WTC11 (cell line): ENCODE measurements at places on chromosomes 7 and 10.

GRCh38 chr7:135512135-135512887, 2.4 kb upstream of the CNOT4 start:
- H3K27ac ChIP-seq = no peak overlapping the region
- DNase-seq = no peak
- H3K36me3 ChIP-seq = no peaks in the 10 kb centered on the region
- no peaks in the 10 kb centered on the region for H3K27me3 ChIP-seq
- no peak overlapping the region for H3K4me3 ChIP-seq

- H3K4me3 ChIP-seq = no peak overlapping the region
- H3K27me3 ChIP-seq = peaks cover 18% of the 10 kb centered on the region
- no peaks in the 10 kb centered on the region for H3K36me3 ChIP-seq
- no peak for DNase-seq
Measured at GRCh38 chr10:497289-497688, 192.2 kb downstream of the DIP2C start.

DNA sequence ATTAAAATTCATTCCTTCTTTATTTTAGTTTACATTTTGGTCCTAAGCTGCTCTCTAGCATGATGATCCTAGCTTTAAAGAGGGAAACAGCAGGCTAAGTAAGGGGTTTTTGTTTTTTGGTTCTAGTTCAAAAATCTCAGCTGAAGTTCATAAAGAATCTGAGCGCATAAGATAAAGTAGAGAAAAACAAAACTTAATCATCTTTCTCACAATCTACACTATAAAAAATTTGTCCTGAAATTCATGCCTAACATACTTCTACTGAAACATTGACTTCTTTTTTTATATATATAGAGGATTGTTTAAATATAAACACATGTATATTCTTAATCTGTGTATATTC, 6.8 kb upstream of the IGF2BP3 start:
- H3K4me1 ChIP-seq = peaks cover 40% of the 10 kb centered on the region
- peak overlapping the region; percentile 84; the same call in 1 of the 2 replicates for H3K27ac ChIP-seq
- no peaks in the 10 kb centered on the region for H3K27me3 ChIP-seq

DNA sequence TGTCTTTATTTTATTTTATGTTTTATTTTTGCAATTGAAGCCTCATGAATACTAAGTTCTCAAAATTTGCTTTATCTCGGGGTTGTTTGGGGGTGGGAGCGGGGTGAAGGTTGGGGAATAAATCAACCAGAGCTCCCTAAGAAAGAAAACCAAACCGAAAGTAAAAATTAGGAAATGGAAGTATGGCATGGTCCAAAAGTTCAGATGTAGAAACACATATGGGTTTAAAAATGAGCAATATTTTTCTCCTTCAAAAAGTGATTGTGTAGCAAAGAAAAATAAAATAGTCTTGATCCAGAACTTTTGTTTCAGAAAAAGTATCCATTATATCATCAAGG, 177.4 kb upstream of the PLXDC2 start:
- DNase-seq = no peak
- no peaks in the 10 kb centered on the region for H3K27me3 ChIP-seq
- H3K27ac ChIP-seq = no peak overlapping the region
- no peaks in the 10 kb centered on the region for H3K4me1 ChIP-seq

GRCh38 chr10:129402459-129402858, 64.6 kb upstream of the MGMT start:
- DNase-seq = no peak
- no peak overlapping the region for H3K4me3 ChIP-seq
- H3K27me3 ChIP-seq = no peaks in the 10 kb centered on the region
- peaks cover 2% of the 10 kb centered on the region; the same call in 1 of the 2 replicates for H3K4me1 ChIP-seq
- no peaks in the 10 kb centered on the region for H3K36me3 ChIP-seq
- H3K27ac ChIP-seq = no peak overlapping the region

DNA sequence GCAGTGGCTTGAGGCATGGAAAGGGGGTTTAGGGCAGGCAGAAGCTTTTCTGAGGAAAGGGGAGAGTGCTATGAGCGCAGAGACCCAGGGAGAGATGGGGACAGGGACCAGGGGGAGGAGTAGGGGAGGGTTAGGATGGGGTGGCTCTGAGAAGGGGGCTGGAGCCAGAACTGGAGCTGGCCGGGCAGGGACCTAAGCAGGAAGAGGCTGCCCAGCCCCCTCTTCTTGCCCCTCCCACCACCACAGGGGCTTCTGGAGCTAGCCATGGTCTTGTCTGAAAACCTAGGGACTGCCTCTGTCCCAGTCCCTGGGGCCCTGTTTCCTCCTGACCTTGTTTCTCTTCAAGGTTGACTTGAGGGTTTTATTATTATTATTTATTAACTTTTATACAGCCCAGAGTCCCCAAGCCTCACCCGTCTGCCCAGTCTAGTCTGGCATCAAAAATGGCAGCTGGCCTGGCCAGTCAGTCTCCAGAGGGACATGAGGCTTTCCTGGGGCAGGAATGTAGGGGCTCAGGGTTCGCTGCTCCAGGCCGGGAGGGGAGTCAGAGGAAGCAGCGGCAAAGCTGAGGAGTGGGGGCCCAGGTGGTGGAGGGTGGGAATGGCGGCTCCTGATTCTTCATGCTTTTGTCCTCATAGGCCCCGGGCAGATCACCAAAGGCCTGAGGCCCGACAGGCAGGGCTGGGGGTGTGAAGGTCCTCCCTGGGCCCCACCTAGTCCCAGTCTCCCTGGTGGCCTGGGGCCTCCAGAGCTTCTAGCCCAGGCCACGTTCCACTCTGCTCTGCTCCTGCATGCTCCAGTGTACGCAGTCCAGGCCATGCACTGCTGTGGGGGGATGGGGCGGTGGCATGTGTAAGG, 5.7 kb downstream of the TRIM8 start:
- H3K4me1 ChIP-seq = peaks cover 59% of the 10 kb centered on the region
- H3K27me3 ChIP-seq = no peaks in the 10 kb centered on the region
- peaks cover 9% of the 10 kb centered on the region; the same call in 1 of the 2 replicates for H3K36me3 ChIP-seq
- peak overlapping the region; percentile 53; the same call in 1 of the 2 replicates for H3K27ac ChIP-seq
- DNase-seq = peak; percentile 39

GRCh38 chr7:107686816-107687387, 26.3 kb downstream of the SLC26A4 start:
- no peak for DNase-seq
- no peak overlapping the region for H3K4me3 ChIP-seq
- no peaks in the 10 kb centered on the region for H3K27me3 ChIP-seq
- H3K4me1 ChIP-seq = peaks cover 24% of the 10 kb centered on the region

DNA sequence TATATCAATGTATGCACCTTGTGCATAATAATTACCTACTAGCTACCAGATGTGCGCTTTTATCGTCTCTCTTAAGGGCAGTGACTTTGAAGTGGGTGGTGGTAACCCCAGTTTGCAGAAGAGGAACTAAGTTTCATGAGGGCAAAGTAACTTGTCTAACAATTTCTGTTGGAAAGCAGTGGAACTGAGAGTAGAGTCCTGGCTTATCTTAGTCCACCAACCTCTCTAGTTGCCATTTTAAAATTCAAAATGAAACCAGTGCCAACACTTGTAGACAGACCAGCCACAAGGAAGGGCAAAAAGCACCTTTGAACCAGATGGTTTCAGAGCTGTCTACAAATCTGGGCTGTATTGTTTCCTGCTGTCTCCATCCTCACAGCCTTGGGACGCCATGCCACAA, 32.0 kb upstream of the RBM20 start:
- DNase-seq = no peak
- H3K4me1 ChIP-seq = peaks cover 22% of the 10 kb centered on the region
- H3K4me3 ChIP-seq = no peak overlapping the region
- H3K27ac ChIP-seq = no peak overlapping the region
- no peaks in the 10 kb centered on the region for H3K36me3 ChIP-seq

- DNase-seq = peak; percentile 87
- no peaks in the 10 kb centered on the region for H3K36me3 ChIP-seq
- no peaks in the 10 kb centered on the region for H3K27me3 ChIP-seq
- peak overlapping the region; percentile 100 for H3K27ac ChIP-seq
Measured at GRCh38 chr10:119687192-119688032, 36.2 kb downstream of the BAG3 start.

DNA sequence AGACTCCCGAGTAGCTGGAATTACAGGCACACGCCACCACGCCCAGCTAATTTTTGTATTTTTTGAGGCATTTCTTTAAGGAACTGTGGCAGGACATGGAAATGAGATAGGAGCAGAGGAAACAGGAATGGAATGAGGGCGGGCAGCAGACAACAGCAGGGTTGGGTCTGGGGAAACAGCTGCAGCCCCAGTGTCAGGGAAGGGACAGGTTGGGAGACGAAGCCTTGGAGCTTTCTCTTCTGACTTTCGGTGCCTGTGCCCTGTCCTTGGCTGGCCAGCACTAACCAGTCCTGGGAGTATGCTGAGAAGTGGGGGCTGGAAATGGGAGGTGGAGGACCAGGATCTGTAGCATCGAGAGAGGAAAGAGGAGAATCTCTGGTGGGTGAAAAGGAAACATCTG, 47.4 kb downstream of the ATOH7 start:
- peaks cover 5% of the 10 kb centered on the region; the same call in 1 of the 2 replicates for H3K4me1 ChIP-seq
- no peak overlapping the region for H3K4me3 ChIP-seq
- no peaks in the 10 kb centered on the region for H3K36me3 ChIP-seq

DNA sequence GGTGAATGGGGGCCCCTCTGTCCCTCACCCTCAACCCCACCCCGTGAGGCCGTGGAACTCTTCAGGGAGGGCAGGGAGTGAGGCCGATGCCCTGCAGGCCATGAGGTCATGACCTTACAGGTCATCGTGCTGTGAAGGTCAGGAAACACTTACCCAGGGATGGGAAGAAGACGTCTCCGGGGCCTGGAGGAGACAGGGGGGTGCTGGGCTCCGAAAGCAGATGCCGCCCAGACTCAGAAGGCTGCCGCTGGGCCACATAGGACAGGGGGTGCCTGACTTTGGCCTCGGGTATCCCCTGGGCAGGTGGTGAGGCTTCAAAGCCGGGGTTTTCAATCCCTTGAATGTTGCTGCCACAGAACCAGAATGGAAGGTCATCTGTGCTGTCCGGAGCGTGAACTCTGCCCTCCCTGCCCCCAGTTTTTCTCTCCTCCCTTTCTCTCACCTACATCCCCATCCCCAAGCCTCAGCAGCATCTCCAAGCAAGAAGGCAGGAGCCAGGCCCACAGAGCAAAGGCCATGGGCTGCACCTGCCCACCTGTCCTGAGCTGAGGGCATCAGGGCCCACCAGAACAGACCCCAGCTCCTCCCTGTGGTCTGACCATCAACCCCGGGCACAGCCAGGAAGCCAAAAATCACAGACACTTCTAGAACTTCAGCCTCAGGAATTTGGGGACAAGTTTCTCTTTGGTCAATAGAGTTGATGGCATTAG, 21.6 kb downstream of the VSIR start:
- no peaks in the 10 kb centered on the region for H3K36me3 ChIP-seq
- no peaks in the 10 kb centered on the region for H3K27me3 ChIP-seq

- no peak overlapping the region for H3K27ac ChIP-seq
- no peaks in the 10 kb centered on the region for H3K27me3 ChIP-seq
- H3K4me1 ChIP-seq = peaks cover 18% of the 10 kb centered on the region
Measured at GRCh38 chr7:18357691-18358090, 137.9 kb upstream of the HDAC9 start.

- no peaks in the 10 kb centered on the region for H3K27me3 ChIP-seq
- no peaks in the 10 kb centered on the region for H3K4me1 ChIP-seq
- H3K4me3 ChIP-seq = no peak overlapping the region
Measured at GRCh38 chr10:92972066-92972870, 88.3 kb upstream of the CYP26C1 start.

DNA sequence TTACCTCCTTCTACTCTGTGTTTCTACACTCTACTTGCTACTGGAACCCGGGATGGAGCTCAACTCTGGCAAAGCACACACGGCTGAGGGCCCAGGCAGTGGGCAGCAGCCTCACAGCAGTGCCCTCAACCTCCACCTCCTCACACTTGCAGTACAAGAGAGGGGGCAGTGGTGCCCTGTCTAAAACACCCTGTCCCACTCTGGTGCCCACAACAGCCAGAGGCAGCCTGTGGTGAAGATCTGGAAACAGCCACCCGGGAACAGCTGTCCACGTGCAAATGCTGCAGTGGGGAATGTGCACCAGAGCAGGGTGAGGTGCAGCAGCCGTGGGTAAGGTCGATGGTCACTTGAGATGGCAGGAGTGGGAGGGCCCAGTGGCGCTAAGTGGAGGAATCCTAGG, 13.7 kb downstream of the MAT1A start:
- no peak overlapping the region for H3K4me3 ChIP-seq
- H3K36me3 ChIP-seq = no peaks in the 10 kb centered on the region
- H3K27me3 ChIP-seq = no peaks in the 10 kb centered on the region; the same call in 1 of the 2 replicates
- peaks cover 5% of the 10 kb centered on the region; the same call in 1 of the 2 replicates for H3K4me1 ChIP-seq
- no peak for DNase-seq
- H3K27ac ChIP-seq = no peak overlapping the region

- H3K27me3 ChIP-seq = no peaks in the 10 kb centered on the region
- H3K4me1 ChIP-seq = no peaks in the 10 kb centered on the region
- H3K36me3 ChIP-seq = no peaks in the 10 kb centered on the region
- no peak overlapping the region for H3K4me3 ChIP-seq
- H3K27ac ChIP-seq = no peak overlapping the region
Measured at GRCh38 chr7:147465223-147465622, 1125.3 kb upstream of the C7orf33 start.

GRCh38 chr7:1210979-1211608, 21.6 kb upstream of the UNCX start:
- H3K27me3 ChIP-seq = peaks cover 3% of the 10 kb centered on the region; the same call in 1 of the 2 replicates
- H3K27ac ChIP-seq = no peak overlapping the region
- H3K4me3 ChIP-seq = no peak overlapping the region
- H3K36me3 ChIP-seq = no peaks in the 10 kb centered on the region
